ENCODE measurements at places on chromosomes 5 and 9. TPM values are rescaled to one million over a fixed set of nuclear protein-coding genes. Genes with fewer than 3 reads are reported as not detected.

RASGEF1C gene
- not detected for total RNA-seq

TMEM167A gene
- total RNA-seq = 79.6 TPM

CD274 gene
- total RNA-seq = 8.3 TPM

SERINC5 gene
- 26.8 TPM for total RNA-seq

PCDHAC2 gene
- not detected for total RNA-seq

SLC36A3 gene
- total RNA-seq = not detected

PCDHGA1 gene
- total RNA-seq = not detected

SLCO4C1 gene
- 0.35 TPM for total RNA-seq

NKD2 gene
- 6.5 TPM for total RNA-seq

SLC6A19 gene
- not detected for total RNA-seq

ABCA1 gene
- 0.23 TPM for total RNA-seq

CCDC171 gene
- 2.5 TPM for total RNA-seq

OTP gene
- total RNA-seq = not detected

MIGA2 gene
- total RNA-seq = 51.3 TPM

ORM1 gene
- not detected for total RNA-seq

GFI1B gene
- total RNA-seq = not detected

IL4 gene
- total RNA-seq = 2.5 TPM

FRMD3 gene
- total RNA-seq = 0.33 TPM

Measured in activated CD8-positive, alpha-beta memory T cell treated with anti-CD3 and anti-CD28 coated beads, Interleukin-2, amount 10 ng/mL, durations not matched to agents 7 days and 5 days (primary cell).